ENCODE measurements at places on chromosomes 5 and 9. TPM values are rescaled to one million over a fixed set of nuclear protein-coding genes. Genes with fewer than 3 reads are reported as not detected.

- peak; percentile 18 for DNase-seq
These were observed 656.5 kb downstream of the TLE1 start for GRCh38 chr9:81032831-81033230.

GRCh38 chr5:157188270-157188669, 7.6 kb downstream of the ITK start:
- no peak for DNase-seq

DNA sequence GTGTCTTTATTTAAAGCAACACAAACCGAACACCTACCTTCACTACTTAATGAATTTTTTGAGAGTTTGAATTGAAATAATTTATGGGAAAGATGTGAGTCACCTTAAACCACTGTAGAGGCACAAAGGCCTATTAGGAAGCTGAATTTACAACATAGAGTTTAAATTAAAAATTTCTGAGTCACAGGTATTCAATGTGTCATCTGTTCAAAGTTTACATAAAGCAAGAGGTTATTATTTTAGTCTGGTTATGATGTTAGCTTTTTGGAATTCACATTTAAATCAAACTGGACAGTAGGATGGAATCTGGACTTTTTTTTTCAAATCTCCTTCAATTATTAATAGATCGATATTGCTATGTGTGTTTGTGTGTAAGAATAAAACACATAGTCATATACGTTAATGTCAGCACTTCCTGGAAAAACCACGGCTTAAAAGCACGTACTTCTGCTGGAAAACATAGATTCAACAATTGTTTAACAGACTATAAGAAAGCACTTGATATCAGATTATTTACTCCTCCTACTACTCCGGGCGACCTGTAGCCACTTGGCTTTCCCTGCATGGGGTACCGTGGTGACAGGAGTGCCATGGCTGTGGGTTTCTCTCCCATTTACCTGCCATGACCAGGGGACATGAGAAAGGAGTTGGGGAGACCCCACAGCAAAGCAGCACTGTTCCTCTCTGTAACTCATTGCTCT, 638.6 kb downstream of the SEMA5A start:
- DNase-seq = peak; percentile 58

- no peak for DNase-seq
These were observed 389.6 kb downstream of the KDM4C start for GRCh38 chr9:7147121-7148090.

DNA sequence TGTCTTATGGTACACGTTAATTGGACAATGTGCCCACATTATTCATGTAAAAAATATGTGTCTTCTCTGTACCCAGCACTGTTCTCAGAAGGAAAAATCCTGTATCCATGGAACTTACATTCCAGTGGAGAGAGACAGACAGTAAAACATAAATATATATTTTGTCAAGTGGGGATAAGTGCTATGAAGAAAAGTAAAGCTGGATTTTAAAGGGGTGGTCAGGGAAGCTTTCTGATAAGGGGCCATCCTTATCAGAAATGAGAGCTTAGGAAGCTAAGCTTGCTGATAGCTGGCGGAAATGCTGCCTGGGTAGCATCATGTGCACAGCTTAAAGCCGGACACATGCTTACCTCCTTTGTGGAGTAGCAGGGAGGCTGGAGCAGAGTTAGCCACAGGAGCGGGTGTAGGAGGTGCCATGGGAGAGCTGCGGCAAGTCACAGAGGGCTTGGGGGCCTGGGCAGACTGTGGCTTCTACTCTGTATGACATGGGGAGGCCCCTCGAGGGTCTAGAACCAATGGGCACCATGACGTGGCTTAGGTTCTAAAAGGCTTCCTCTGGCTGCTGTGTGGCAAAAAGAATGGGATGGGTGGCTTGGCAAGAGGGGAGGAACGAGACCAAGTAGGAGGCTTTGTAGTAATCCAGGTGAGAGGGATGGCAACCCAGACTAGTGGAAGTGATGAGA, 141.7 kb downstream of the FGF1 start:
- DNase-seq = no peak

DNA sequence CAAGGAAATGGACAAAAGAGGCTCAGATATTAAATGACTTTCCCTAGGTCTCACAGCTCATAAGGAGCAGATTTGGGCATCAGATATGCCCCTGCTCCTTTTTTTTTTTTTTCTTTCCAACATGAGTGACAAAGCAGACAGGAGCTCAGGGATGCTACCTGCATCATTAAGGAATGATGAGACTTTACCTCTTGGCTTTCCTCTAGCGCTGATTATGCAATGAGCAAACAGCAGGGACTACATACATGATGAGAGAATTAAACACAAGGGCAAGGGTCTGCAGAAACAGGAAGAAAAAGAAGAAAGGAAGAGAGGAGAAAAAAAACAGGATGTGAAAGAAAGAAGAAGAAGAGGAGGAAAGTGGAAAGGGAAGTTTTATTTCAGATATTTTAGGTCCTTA, 179.9 kb downstream of the PPP2R2B start:
- no peak for DNase-seq

DNA sequence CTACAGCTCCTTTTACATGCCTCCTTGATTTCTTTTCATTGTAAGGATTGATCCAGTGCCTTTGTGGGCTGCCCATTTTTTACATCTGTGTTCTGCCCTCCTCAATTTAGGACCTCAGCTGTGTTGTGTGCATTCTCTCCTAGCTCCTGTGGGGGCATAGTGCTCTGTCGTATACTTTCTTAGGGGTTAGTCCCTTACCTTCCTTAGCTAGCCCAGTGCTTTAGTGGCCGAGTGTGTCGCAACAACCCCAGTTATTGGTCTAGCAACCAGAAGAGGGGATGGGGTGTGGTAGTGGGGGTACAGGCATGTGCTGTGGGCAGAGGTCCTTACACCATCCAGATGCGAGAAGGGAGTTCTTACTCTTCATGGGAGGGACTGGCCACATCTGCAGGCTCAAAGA, 12.1 kb downstream of the MTRR start:
- DNase-seq = no peak

- DNase-seq = no peak
These were observed 3.6 kb downstream of the CCNG1 start for GRCh38 chr5:163440954-163441353.

- DNase-seq = no peak
These were observed 477.0 kb downstream of the CCDC171 start for GRCh38 chr9:16029796-16030363.

DNA sequence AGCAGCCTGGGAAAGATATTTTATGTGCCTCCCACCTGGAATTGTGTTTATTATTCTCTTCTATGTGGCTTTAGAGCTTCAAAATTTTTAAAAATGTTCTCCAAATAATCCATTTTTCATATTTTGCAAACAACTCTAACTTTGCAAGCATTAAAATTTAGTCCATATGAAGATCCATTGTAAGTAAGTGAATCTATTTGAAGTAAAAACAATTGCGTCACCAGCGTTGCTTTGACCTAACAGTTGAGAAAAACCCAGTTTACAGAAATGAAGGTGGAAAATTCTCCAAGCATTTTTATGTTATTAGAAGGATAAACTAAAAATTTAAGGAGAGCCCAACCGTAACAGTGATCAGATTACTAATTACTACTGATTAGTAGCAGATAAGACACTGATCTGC, 38.9 kb upstream of the TLX3 start:
- DNase-seq = no peak

DNA sequence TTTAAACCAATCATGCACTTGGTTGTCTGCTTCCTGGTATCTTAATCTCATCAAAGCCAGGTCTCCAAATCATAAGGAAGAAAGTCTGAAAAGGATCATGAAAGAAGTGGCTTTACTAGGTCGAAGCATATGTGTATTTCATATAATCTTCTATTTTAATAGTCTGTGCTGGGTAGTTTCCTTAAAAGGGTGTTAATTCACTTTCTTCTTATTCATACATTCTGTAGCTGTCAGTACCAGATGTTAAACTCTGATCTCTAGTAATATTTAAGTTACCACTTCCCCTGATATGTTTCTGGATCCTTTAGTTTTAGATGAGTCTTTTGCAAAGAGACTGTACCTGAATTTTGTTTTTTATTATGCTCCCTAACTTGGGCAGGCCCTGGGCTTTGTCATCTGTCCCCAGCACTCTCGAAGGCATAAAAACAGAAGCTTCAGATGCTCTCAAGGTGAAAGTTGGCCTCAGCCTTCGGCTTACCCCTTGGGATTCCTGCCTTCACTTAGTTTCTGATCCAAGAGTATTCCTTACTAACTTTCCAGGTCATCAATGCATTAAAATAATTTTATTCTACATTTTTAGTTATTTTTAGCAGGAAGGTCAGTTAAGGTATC, 15.0 kb upstream of the LNPEP start:
- no peak for DNase-seq

DNA sequence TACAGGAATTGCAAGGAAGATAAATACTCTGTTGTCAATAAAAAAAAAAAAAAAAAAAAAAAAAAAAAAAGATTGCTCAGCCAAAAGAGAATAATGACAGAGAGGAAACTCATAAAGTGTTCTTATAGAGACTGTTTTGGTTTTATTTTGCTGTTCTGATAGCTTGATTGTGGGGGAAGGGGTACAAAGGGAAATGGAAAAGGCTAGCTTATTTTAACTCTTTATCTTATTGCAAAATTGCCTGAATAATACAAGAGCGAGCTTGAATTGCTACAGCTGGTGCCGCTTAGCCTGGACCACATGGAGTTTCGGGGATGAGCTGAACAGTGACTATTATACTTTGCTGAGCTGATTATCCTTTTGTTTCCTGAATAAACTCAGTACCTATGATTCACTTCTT, 31.0 kb upstream of the SHISAL2B start:
- DNase-seq = no peak

- DNase-seq = no peak
These were observed 3.0 kb downstream of the ECSCR start for GRCh38 chr5:139459451-139459934.

DNA sequence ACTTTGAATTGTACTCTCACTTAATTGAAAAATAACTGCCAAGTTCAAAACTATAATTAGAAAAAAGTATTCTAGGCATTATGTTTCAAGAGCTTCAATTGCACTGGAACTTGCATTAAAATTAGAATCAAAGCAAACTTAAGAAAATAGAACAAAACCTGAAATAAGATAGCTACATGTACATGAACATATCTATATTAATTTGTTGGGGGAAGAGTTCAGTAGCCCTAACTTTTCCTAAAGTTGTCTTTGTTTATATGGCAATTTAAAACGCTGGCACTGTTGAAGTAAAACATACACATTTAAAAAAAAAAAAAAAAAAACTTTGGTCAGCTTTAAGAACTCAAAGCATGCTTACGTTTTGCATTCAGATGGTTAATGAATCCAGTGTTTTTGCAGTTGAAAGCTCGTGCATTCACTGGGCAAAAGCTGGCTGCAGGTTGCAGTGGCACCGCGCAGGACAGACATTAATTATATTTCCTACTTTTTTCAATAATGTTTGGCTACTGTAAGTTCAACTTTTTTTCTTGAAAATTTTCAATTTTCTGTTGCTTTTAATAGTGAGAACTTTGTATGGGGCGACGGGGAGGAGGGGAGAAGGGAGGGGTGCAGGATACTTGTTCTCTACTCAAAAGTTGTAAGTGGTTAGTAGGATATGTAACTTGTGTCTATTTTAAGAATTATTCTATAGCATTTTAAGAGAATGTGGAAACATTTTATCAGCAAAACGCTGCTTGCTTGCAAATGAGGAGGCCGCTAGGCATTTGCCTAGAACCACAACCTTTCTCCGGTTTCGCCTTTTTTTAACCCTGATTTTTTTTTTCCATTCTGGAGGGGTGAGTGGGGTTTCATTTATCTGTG, 3.9 kb downstream of the NR2F1 start:
- no peak for DNase-seq

DNA sequence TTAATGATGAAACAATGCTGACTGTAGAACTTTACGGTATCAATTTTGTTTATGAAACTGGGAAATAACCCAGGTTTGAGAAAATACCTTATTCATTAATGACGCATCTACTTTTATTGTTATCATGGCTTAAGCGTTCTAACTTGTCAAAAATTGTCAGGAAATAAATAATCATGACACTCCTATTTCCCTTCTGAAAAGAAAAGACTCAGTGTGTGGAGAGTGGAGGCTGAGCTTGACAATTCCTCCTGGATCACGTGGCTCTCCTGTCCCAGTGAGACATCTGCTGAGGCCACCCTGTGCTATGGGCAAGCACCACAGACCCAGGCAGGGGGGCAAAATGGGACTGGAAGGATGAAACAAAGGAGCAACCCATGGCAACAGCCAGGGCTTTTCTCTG, 466.4 kb downstream of the ZNF608 start:
- DNase-seq = no peak

GRCh38 chr9:88458716-88459465, 70.6 kb downstream of the SPIN1 start:
- no peak for DNase-seq

GRCh38 chr9:98829766-98830165, 22.3 kb downstream of the GALNT12 start:
- no peak for DNase-seq

DNA sequence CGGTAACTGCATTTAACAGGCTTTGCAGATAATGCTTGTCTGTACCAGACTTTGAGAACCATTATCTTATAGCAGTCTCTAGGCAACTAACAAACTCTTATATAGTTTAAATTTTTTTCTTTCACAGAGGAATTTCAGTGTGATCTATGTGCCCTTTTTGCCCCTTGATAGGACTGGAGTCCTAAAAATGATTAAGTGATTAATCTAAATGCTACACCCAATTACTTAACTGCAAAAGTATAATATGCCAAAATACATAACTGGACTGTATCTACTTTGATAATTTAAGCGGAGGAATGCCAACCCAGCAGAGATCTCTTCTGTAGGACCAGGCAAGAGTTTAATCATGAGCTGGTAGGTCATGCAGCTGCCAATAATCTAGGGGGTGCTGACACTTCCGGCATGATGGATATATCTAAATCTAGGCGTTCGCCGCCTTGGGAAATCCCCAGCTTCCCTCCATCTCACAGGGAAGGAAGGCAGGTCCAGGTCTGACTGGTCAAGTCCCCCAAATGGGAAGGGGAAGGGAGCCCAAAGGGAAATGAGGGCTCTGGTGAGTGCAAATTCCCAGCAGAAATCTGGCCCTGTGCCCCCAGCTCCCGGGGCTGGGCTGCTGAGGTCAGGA, 205.6 kb downstream of the GAPVD1 start:
- DNase-seq = no peak

DNA sequence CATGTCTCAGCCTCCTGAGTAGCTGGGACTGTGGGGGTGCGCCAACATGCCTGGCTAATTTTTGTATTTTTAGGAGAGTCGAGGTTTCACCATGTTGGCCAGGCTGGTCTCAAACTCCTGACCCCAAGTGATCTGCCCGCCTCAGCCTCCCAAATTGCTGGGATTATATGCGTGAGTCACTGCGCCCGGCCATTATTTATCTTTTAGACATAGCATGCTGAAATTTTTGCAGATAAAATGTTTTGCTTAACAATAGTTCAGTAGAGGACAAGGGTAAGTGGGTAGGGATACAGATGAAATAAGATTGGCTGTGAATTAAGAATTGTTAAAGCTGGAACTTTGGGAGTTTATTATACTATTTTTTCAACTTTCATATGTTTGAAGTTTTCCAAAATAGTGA, 150.8 kb upstream of the GRHPR start:
- DNase-seq = no peak

Gene ZFP62
- 10.4 TPM for total RNA-seq

Gene TRIM36
- total RNA-seq = 4.8 TPM

Gene LCP2
- total RNA-seq = not detected

Gene PCDHGA1
- 0.75 TPM for total RNA-seq

Gene ERMP1
- total RNA-seq = 13.2 TPM

Gene PRDM9
- total RNA-seq = not detected

Gene PCDHGA10
- total RNA-seq = 0.58 TPM

Gene PCDHGA5
- total RNA-seq = 0.63 TPM

Gene NMUR2
- total RNA-seq = not detected

Gene SPINK13
- total RNA-seq = 0.58 TPM

Gene RANBP17
- total RNA-seq = 15.0 TPM
